Bronchus fibroblast of lung (primary cell): ENCODE measurements at places on chromosomes 1 and 21. TPM values are rescaled to one million over a fixed set of nuclear protein-coding genes. Genes with fewer than 3 reads are reported as not detected.

KCNE1 gene
- 0.45 TPM in 1 of 2 replicates, not detected in the other for total RNA-seq

LRRC8C gene
- 8.2 and 10.4 TPM in 2 replicates for total RNA-seq

PDC gene
- total RNA-seq = not detected in 2 replicates

PLA2G2C gene
- not detected in 2 replicates for total RNA-seq

SLC1A7 gene
- total RNA-seq = not detected in 2 replicates

LCE1E gene
- total RNA-seq = not detected in 2 replicates

SYT14 gene
- under 0.01 TPM in 2 replicates for total RNA-seq

COA7 gene
- 9.5 and 9.9 TPM in 2 replicates for total RNA-seq

LCE3E gene
- not detected in 2 replicates for total RNA-seq

PPM1J gene
- total RNA-seq = 1.5 and 2.5 TPM in 2 replicates

HHIPL2 gene
- 0.15 and 0.17 TPM in 2 replicates for total RNA-seq

PPFIA4 gene
- 0.89 and 1.7 TPM in 2 replicates for total RNA-seq

TRIM67 gene
- total RNA-seq = not detected in 2 replicates

RNF186 gene
- total RNA-seq = not detected in 2 replicates

IL24 gene
- 0.34 and 0.45 TPM in 2 replicates for total RNA-seq

INAVA gene
- total RNA-seq = 0.34 and 2.5 TPM in 2 replicates

CCDC24 gene
- total RNA-seq = 3.0 and 4.3 TPM in 2 replicates

MROH9 gene
- total RNA-seq = under 0.01 TPM in 1 of 2 replicates, not detected in the other

RPS27 gene
- total RNA-seq = 2,070 and 2,121 TPM in 2 replicates

TRAF3IP3 gene
- total RNA-seq = 0.15 TPM in 1 of 2 replicates, not detected in the other

MASP2 gene
- total RNA-seq = not detected in 2 replicates

WDR64 gene
- not detected in 2 replicates for total RNA-seq

CD160 gene
- total RNA-seq = not detected in 2 replicates

KCNC4 gene
- total RNA-seq = 0.15 and 0.34 TPM in 2 replicates

CATSPERE gene
- 0.15 and 0.50 TPM in 2 replicates for total RNA-seq

DISP3 gene
- total RNA-seq = 0.17 TPM in 1 of 2 replicates, not detected in the other

SZRD1 gene
- 66.4 and 69.9 TPM in 2 replicates for total RNA-seq

SYDE2 gene
- 1.8 and 1.9 TPM in 2 replicates for total RNA-seq

AADACL3 gene
- not detected in 2 replicates for total RNA-seq

ADAMTSL4 gene
- 23.5 and 25.6 TPM in 2 replicates for total RNA-seq

KLHL21 gene
- 14.3 and 15.8 TPM in 2 replicates for total RNA-seq

PRELP gene
- total RNA-seq = under 0.01 TPM in 2 replicates

RNU1-3 gene
- under 0.01 TPM in 1 of 2 replicates, not detected in the other for total RNA-seq
